Thyroid gland (tissue), 4 donors: ENCODE measurements at places on chromosomes 1 and 21.

DNA sequence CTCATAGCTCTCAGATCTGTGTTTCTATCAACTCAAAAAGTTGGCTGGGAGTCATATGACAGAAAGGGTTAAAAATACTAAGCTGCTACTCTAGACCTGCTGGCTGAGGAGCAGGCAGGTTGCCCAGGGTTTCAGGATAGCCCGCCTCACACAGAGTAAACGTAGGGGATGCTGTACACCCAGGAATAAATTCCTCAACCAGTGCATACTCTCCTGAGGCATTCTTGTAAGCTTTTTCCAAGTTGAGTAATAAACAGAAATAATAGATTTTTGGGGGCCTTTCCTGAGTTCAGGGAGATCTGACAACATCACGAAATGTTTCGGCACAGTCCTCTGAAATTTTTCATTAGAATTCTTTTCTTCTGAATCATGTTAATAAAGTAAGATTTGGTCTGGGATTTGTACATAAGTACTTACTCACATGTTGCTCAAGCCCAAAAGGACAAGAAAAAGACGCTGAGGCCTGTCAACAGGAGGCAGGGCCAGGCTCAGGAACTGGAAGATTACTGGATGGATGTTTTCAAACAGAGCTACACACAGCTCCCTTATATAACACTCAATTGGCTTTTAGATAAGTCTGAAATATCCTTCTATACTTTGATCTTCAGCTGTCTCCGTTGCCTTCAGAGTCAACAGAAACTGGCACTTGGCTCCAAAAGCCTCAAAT lies 41.0 kb downstream of the TGFBR3 start:
- peak; percentile 47 for DNase-seq

- DNase-seq: no peak
These were observed 69.8 kb downstream of the STUM start for GRCh38 chr1:226618380-226618779.

DNA sequence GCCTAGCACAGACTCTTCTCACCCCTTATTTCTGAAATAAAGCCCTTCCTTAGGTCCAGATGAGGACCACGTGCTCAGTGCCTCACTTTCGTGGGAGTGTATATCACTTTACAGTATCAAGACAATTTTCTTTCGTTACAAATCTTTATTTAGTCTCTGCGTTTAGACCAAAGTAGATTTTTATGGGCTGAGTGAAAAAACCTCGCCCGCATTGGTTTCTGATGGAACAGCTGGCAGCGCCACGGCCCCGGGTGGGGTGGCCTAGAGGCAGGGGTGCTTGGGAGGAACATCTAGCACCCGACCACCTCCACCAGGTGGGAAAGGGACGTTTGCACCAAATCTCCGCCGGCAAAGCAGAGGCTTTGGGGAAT lies 7.6 kb downstream of the SIM2 start:
- no peak for DNase-seq

DNA sequence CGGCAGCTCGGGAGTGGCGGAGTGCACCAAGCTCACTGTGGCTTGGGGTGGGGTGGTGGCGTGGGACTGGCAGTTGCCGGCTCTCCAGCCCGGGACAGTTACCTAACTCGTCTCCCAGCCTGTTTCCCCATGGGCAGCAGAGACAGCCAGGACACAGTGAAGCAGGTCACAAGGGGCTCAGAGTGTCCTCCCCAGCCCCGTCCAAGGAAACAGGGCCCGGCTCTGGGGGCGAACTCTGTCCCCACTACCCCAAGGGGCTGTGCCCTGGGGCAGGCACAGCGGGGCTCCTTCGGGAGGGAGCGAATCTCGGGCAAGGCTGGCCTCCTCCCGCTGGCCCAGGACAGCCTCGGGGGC lies 759 bp downstream of the GPR157 start:
- peak; percentile 65 for DNase-seq

DNA sequence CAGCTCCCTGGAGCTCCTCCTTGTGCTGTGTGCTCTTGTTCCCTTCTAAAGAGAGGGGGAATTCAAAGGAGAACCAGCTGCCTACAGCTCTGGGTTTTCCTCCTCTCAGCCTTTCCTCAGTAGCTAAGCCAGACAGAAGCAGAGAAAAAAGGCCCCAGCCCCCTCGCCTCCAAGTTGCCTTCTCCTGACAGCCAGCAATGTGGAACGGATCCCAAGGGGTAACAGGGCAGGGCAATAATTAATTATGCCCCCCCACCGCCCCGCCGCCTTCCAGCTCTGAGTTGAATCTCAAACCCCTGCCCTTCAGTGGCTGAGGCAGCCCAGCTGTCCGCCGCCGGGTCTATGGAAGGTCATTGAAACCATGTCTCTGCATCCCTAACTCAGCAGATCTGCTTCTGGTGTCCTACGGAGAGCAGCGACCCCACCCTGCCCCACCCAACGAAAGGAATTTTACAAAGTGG lies 69.0 kb upstream of the GOLT1A start:
- no peak for DNase-seq

- DNase-seq: no peak
These were observed 317.7 kb downstream of the MATN1 start for GRCh38 chr1:30405631-30406212.

- DNase-seq: no peak
These were observed 73.8 kb downstream of the NTPCR start for GRCh38 chr1:233024199-233024598.

DNA sequence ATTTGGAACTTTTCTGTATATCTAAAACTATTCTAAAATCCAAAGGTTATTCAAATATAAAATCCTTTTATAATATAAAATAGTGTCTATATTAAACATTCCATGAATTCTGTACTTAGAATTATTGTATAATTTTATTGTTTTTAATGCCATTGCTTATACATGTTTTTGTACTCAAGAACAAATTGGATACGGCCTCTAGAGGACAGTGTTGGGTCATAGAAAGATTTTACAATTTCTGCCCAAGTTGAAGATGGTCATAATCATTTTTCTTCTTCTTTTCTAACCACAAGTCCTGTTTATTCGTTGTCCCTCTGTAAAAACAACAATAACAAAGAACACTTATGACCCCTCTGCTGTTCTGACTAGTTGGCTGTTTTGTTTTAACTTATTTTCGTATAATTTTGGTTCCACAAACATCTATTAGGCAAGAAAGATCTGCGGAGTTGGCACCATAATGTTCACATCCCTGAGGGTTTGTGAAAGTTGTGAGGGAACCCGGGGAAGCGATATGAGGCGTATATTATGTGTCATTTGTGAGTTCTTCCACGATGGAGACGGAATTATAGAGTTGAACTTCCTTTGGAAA lies 75.7 kb upstream of the KIF26B start:
- no peak for DNase-seq

- no peak for DNase-seq
These were observed 500 bp upstream of the PEA15 start for GRCh38 chr1:160204526-160205241.

- no peak for DNase-seq
These were observed 26.5 kb downstream of the TMEM63A start for GRCh38 chr1:225855503-225856300.

DNA sequence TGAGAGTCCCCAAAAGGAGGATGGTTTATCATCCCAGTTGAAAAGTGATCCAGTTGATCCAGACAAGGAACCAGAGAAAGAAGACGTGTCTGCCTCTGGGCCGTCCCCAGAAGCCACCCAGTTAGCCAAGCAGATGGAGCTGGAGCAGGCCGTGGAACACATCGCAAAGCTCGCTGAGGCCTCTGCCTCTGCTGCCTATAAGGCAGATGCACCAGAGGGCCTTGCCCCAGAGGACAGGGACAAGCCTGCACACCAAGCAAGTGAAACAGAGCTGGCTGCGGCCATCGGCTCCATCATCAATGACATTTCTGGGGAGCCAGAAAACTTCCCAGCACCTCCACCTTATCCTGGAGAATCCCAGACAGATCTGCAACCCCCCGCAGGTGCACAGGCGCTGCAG lies 43.3 kb downstream of the ZBTB17 start:
- DNase-seq: no peak

- DNase-seq: no peak
These were observed 61.6 kb upstream of the DEPDC1 start for GRCh38 chr1:68558321-68559026.

- DNase-seq: no peak
These were observed 22.7 kb upstream of the EDN2 start for GRCh38 chr1:41507110-41507720.

DNA sequence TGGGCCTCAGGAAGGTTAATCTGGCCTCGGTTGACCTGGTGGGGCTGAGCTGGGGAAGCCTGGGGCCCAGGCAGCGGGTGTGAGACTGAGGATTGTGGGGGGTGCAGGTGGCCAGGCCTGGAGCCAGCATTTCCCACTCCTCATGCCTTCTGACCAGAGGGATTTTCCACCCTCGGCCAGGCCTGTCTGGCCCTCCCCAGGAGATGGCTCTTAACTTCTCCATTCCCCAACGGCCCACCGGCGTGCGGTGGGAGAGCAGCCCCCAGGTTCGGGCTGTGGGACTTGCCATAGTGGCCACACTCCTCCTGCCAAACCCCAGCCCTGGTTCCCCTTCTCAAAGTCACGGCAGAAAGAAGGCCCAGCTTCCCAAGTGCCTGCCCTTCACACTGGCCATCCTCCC lies 126.5 kb upstream of the RUNX3 start:
- DNase-seq: no peak

DNA sequence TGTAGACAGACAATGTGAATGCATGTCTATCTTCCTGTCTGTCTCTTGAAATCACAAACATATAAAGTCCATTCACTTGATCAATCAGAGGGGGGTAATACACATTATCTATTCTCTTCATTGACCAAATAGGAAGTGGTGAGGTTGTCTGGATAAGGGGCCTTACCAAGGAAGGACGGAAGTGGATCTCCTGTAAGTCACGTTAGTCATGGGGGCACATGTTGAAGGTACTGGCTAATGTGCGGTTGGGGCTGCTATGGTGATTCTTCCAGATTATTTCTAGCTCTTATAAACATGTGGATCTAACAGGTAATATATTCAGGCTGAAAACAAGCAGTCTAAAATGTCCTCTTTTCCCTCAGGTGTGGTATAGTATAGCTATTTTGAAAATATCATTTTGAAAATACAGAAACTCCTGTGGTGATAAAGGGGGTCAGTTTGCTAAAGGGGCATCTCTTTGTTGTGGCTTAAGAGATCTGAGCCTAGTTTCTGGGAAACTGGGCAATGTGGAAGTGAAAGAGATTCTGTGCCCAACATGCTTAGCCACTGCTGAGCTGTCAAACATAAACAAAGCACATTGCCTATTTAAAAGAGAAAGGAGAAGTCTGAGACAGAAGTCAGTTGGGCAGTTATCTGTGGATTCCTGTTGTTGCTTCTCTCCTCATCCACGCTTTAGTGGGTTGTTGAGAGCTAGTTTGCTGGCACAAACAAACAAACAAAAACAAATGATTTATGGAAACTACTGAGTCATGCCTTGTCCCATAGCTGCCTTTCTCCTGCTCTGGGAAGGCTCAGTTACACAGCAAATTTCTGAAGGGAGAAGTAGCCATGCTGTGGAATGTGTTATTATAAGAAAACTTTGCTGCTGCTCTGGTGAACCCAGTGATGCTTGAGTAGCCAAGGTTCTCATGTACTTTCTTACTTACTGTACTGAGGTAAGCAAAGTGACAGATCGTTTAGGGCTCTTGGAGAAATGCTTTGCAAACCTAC lies 166.9 kb downstream of the HLX start:
- DNase-seq: peak; percentile 41

DNA sequence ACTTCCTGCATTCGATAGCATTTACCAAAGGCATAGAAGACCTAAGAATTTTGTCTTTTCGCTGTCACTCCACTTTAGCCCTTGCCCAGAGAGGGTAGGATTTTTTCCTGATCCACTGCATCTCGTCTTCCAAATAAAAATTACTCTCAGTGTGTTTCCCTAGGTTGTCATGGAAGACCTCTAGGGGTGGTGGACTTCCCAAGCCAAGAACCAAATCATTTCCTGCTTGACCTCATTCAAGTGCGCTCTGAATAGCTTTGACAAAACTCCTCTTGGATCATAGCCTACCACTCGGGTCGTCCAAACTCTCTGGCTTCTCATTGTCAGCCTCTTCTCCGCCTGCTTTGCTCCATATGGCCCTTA lies 431 bp upstream of the C1orf52 start:
- DNase-seq: peak; percentile 26

GRCh38 chr1:52836035-52836434 lies 6.5 kb upstream of the ZYG11A start:
- no peak for DNase-seq

DNA sequence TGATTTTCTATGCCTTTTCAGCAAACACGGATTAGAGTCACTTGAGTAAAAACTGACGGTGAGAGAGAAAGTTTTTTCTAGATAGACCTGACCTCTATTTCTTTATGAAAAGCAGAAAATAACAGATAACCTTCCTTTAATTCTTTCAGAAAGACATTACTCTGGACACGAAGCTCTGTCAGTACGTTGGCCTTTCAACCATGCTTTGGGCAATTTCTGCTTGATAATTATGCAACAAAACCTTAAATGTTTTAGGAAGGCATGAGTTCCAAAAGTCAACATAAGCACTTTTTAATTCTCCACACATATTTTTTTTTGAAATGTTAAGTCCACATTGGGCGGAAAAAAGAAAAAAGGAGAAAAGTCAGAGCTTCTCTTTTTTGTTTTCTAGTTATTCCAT lies 137.8 kb downstream of the AKT3 start:
- no peak for DNase-seq

DNA sequence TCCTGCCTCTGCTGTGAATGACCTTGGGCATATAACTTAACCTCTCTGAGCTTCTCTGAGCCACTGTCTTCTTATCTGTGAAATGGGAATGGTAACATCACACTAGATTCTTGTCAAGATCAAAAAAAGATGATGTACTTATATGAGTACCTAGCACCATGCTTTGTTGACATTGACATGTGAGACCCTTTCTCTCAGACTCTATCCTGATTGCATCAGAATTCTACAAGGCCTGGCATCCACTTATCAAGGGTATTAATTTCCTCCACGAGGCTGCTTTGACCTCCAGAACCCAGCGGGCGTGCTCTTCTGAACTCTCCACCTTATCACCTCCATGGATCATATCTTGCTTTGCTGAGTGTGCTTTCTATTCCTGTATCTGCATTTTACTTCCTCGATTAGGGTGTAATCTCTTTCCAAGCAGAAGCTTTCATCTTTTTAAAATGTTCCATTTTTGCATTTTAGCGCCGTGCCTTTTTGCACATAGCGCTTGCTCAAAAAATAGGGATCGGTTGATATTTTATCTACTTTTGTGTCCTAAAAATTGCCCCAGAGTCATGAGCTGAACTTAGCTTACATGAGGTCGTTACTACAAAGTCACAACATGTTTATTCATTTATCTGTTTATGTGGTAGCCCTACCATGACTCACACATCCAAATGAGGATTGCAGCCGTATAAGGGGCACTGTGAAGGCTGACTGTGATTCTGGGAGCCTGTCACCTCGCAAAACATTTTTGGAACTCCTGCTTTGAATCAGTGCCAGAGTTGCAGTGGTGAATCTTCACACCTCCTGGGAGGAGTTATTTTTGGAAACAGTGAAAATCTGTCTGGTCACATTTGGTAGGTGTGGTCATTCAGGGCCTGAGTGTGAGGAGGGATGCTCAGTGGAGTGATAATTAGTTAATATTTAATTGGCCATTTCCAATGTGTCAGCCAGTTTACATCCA lies 63.2 kb downstream of the IER5 start:
- DNase-seq: no peak

DNA sequence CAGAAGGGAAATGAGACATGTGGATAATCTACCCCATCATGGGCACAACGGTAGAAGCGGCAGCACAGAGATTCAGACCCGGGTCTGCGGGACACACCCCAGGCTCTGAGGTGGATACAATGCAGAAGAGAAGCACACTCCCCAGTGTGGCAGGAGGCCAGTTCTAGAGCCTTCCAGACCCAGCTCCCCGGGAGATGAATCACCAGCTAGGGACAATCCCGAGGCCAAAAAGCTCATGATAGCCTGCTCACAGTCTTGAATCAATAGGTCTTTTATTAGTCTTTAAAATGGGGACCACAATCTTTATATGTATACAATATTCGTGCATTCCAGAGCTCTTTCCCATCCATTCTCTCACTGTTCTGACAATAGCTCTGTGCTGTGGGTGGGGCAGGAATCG lies 57.3 kb upstream of the DIRAS3 start:
- DNase-seq: no peak
